ENCODE measurements at places on chromosomes 7 and 10. TPM values are rescaled to one million over a fixed set of nuclear protein-coding genes. Genes with fewer than 3 reads are reported as not detected.

- DNase-seq, result no peak
- H3K27ac ChIP-seq, result no peak overlapping the region
- no peaks in the 10 kb centered on the region for H3K36me3 ChIP-seq
- H3K4me3 ChIP-seq, result no peak overlapping the region
- H3K27me3 ChIP-seq, result no peaks in the 10 kb centered on the region
- no peaks in the 10 kb centered on the region for H3K4me1 ChIP-seq
Measured at GRCh38 chr10:71128311-71128980, 83.9 kb upstream of the UNC5B start.

- H3K27me3 ChIP-seq, result no peaks in the 10 kb centered on the region
- no peaks in the 10 kb centered on the region for H3K4me1 ChIP-seq
- no peak overlapping the region for H3K27ac ChIP-seq
- H3K4me3 ChIP-seq, result no peak overlapping the region
- DNase-seq, result no peak
Measured at GRCh38 chr7:18387191-18387735, 108.3 kb upstream of the HDAC9 start.

DNA sequence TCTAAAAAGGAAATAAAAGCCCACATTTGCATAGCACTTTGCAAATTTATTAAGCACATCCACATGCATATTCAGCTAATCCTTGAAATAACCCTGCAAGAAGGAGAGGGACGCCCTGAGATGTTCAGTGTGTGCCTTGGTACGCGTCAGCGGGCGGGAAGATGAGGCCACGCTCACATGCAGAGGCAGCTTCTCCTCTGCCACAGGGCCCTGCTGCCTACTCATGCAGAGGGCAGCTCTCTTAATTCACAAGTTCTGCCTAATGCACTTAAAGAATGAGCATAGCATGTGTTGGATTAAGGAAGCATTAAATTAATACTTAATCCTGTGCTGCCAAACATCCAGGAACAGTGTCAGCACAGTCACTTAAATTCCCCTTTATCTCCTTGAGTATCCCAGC is 132.3 kb downstream of the HECW1 start:
- H3K4me1 ChIP-seq, result no peaks in the 10 kb centered on the region
- H3K27ac ChIP-seq, result no peak overlapping the region
- DNase-seq, result no peak
- H3K27me3 ChIP-seq, result no peaks in the 10 kb centered on the region

GRCh38 chr10:119489991-119490326 is 52.6 kb downstream of the RGS10 start:
- DNase-seq, result no peak
- no peak overlapping the region for H3K4me3 ChIP-seq
- no peaks in the 10 kb centered on the region for H3K36me3 ChIP-seq

GRCh38 chr7:66013938-66014337 is 31.9 kb upstream of the GUSB start:
- no peaks in the 10 kb centered on the region for H3K4me1 ChIP-seq
- H3K4me3 ChIP-seq, result no peak overlapping the region
- H3K27me3 ChIP-seq, result no peaks in the 10 kb centered on the region
- H3K27ac ChIP-seq, result no peak overlapping the region

The NPY gene
- total RNA-seq, result not detected
